ENCODE measurements at places on chromosomes 4 and X.

DNA sequence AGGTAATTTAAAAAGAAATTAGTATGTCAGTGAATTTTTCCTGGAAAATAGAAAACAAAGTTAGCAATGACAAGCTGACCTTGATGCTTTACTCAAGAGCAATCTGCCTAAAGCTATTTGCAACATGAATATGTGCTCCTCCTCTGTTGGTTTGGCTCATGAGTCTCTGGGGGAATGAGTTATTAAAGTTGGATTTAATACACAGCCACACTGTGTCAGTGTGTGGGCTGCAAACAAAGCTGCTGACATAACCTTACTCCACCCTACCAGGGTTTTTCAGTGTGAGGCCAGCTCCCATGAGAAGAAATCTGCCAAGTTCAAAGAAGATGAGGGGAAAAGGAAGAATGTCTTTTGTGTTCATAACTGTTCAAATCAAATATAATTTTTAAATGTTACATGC is 280.5 kb downstream of the TLL1 start:
- no peak for DNase-seq

GRCh38 chr4:88457307-88458103 is 586 bp downstream of the HERC5 start:
- no peak for DNase-seq

GRCh38 chrX:30373951-30374350 is 64.8 kb upstream of the NR0B1 start:
- DNase-seq = no peak

- DNase-seq = no peak
Measured at GRCh38 chr4:90174621-90175023, 47.4 kb downstream of the CCSER1 start.

GRCh38 chr4:120692964-120693363 is 229.6 kb downstream of the PRDM5 start:
- DNase-seq = no peak

- DNase-seq = peak; percentile 34
Measured at GRCh38 chr4:43244688-43245382, 352.3 kb downstream of the GRXCR1 start.

- DNase-seq = no peak
Measured at GRCh38 chr4:117529401-117529800, 444.0 kb upstream of the TRAM1L1 start.

DNA sequence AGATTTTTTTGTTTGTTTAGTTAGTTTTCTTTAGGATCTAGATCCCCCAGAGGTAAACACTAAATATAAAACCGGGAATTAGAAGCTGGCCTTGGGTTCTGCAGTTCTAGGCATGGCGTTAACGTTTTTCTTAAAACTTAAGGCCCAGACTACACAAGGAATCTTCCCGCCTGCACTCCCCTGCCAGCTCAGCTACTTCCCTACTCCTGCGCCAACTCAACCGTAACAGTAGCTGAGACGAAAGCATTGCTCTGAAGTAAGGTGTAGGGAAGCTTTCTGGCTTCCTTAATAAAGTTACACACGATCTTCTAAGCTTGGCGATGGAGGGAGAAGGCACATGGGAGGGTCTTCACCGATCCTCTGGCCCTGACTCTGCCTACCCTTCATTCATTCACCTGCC is 37.1 kb downstream of the CPE start:
- no peak for DNase-seq

DNA sequence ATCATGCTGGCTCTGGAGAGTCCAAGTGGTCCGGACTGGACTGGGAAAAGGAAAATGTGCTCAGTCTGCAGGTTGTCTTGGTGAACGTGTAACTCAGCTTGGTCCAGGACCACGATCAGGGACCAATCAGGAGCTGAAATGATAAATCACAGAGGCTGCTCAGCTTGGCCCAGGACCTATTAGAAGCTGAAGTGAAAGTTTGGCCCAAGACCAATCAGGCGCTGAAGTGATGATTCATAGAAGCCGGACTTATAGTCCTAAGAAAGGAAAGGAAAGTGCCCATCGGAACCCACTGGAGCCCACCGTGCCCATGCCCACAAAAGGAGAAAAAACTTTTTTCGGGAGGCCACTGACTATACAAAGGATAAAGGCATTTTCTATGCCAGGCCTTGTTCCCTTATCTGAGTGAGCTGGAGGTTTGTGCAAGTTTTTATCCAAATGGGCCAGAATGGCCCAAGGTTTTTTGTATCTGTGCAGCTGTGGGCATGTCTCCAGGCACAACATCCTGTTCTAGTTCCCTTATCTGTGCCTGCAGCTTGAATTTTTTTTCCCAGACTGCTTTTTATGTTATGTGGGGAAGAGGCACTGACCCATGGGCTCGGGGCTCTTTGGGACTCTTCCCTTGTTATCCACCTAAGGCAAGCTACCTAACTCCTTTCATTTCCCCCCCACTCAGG is 194.4 kb downstream of the FAM133A start:
- no peak for DNase-seq

DNA sequence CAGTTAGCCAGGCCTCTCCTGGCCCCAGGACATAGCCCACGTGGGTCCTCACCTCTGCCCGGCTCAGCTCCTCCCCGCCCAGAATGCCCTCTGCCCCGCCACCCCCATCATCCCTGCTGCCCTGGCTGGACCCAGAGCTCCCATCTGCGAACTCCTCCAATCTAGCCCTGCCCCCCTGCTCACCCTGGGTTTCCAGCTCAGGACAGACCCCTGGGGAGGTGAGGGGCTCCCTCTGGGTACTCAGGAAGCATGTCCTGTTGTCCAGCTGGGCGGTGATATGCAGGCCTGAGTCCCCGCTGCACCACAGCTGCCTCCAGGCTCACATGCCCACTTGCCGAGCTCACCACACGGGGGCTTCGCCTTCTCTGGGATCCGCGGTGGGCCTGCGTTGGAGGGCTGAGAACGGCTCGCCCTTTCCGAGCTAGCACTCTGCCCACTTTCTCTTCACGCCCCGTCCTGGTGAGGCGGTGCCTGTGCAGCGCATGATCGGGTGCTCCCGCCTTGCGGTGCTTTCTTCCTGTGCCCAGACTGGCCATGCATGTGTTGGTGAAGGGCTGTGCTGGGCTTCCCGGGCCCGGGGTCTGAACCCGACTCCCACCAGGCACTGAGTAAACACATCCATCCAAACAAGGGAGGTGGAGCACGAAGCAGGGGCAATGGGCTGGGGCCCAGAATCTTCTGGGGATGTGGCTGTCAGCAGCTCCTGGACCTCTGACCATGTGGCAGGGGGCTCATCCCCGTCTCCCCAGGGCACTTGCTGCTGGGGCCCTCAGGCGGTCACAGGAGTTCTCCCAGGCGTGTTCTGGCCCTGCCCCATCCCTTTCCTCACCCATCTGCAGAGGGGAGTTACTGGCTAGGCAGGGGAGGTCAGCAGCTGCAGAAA is 74.3 kb downstream of the RGS12 start:
- DNase-seq = no peak

GRCh38 chr4:8478801-8479744 is 38.5 kb downstream of the TRMT44 start:
- DNase-seq = no peak

DNA sequence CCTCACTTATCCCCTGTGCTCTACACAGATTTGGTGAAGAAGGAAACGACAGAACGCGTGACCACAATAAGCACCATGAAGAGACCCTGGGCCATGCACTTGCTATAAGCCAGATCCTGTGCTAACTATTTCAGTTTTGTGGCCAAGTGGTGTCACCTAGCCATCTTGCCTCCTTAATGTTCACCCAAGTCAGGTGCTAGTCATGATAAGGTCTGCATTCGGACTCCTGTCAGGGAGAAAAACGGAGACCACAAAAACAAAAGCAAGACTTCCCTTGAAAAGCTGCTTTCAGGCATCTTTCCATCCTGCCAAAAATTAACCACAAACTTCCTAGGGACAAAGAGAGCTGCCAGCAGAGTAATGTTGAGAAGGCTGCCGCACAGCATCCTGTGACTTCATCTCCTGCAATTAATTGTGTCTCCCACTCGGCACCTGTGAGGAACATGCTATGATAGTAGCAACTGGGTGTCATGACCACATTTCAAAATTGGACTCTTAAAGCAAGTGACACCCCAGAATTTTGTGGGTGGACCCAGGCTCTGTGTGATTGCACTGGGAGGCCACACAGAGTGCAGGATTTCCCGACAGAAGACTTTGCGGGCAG is 8.8 kb upstream of the IDS start:
- no peak for DNase-seq

GRCh38 chrX:65686236-65686635 is 18.8 kb downstream of the MSN start:
- no peak for DNase-seq

DNA sequence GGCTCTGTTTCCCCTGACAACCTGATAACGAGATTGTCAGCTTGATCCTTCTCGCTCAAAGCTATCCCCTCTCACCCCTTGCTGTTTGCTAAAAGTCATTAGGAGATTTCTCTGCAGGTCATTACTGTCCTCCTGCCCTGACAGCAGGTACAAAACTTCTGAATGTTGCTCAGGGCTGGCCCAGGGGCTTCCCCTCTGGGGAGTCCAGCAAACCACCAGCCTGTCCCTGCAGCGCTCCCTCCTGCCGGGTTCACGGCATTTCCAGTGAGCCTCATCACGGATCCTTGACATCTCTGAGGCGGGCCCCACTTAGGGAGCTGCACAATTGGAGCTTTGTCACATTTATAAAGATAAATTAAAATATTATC is 5.2 kb upstream of the SORCS2 start:
- DNase-seq = no peak

- no peak for DNase-seq
Measured at GRCh38 chr4:61336488-61336887, 136.4 kb downstream of the ADGRL3 start.

DNA sequence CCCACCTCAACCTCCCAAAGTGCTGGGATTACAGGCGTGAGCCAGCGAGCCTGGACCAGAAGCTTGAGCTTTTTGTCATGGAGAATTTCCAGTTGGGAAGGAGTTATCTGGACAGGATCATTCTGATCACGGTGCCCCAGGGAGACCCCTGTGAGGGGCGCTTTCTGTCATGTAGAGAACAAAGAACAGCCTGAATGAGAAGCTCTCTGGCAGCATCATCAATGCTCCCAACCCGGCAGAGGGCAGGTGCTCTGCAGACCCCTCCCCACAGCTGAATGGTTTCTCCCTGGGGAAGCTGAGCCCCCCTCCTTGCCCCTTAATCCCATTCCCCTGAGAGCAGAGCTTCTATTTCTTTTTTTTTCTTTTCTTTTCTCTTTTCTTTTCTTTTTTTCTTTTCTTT is 7.3 kb upstream of the CSF2RA start:
- DNase-seq = no peak

DNA sequence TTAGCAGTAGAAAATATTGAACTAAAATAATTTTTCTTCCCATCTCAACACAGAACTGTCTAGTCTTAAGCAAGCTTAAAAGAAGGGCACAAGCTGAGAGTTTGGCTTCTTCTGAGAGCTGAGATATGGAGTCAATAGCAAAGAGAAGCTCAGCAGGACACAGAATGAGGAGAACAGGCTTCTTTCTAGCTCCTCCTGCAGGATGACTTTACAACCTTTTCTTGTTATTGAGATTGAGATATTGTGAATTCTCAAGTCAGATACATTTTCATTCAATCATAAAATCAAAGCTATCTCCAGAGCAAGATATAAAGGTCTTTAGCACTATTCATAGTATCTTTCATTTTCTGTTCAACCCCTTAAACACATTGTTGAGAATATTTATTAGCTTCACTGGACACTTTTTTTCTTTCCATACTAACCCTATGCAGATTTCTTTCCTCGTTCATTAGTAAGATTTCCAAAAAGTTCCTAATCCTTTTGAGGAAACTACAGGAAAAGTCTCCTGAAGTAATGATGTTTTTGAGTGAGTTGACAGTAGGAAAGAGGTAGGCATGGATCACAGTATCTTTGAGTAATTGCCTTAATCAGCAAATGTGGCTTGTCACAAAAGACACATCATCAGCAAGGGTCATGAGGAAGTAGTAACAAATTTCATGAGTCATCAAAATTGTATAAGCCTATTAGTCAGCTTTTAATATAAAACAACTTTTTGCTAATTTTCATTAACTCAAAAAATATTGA is 17.8 kb upstream of the CXCL3 start:
- peak; percentile 19 for DNase-seq

DNA sequence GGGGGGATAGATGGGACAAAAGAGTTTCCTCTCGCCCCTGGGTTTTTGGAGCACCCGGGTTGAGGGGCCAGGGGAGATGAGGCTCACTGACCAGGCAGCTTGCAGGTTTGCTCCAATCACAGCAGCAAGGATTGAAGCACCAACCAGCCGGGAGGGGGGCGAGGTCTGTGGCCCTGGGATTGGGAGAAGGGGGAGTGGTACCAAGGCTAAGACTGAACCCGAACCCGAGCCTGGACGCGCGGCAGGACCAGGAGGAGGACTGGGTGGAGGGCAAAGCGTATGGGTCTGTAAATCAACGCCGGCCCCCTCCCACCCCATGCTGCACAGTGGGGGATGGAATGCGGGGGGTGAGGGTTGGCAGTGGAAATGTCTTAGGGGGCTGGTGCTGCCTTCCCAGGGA is 3.5 kb downstream of the SOX3 start:
- no peak for DNase-seq

GRCh38 chrX:115368876-115369275 is 79.4 kb downstream of the LUZP4 start:
- no peak for DNase-seq

- DNase-seq = no peak
Measured at GRCh38 chr4:16741287-16741686, 157.2 kb downstream of the LDB2 start.

GRCh38 chr4:7608046-7608445 is 173.3 kb upstream of the PSAPL1 start:
- no peak for DNase-seq

DNA sequence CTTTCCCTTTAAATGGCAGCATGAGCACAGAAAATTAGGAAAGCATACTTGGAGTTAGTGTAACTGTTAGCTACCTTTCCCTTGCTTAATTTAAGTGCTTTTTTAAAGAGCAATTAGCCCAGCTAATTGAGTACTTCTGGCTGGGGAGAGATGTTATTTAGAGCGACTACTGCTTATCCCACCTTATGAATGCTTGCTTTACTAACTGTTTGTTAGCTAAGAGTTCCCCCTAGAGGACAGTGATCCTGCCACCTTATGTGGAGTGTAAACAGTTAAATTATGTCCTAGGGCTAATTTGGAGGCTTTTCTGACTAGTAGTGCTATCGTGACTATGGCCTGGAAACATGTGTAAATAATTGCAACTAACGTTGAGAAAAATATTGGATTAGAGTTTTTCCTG is 909.4 kb downstream of the FSTL5 start:
- DNase-seq = peak; percentile 35

GRCh38 chr4:48262926-48263325 is 6.7 kb downstream of the TEC start:
- DNase-seq = no peak

DNA sequence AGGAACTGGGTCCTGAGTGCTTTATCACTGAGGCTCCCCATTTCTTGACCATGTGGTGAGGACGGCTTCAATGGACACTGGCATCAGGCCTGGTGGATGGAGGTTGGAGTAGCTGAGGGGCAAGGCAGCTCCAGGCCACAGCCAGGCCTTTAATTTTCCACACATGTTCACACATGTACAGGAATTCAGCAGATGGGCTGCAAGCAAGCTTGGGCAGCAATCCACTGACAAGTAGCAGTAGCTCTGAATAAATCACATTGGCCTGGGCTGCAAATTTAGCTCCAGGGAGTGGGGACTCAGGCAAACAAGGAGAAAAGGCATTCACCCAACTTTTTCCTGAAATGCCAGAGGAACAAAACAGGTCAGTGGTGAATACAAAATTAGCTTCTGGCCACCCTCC is 107.8 kb upstream of the SCML1 start:
- no peak for DNase-seq

- DNase-seq = no peak
Measured at GRCh38 chr4:104575278-104575677, 80.6 kb upstream of the CXXC4 start.
